Activated CD4-positive, alpha-beta T cell treated with anti-CD3 and anti-CD28 coated beads, Interleukin-2, amount 10 ng/mL, durations not matched to agents 24 days and 14 days (primary cell): ENCODE measurements at places on chromosomes 12 and 14. TPM values are rescaled to one million over a fixed set of nuclear protein-coding genes. Genes with fewer than 3 reads are reported as not detected.
A peak's percentile ranks its signal among the peaks of the same experiment; 100 is the strongest.

The P2RX2 gene
- not detected in 2 replicates for total RNA-seq

The PLA2G1B gene
- not detected in 2 replicates for total RNA-seq

GRCh38 chr12:89208661-89209096, 143.6 kb downstream of the DUSP6 start:
- no peak for DNase-seq

DNA sequence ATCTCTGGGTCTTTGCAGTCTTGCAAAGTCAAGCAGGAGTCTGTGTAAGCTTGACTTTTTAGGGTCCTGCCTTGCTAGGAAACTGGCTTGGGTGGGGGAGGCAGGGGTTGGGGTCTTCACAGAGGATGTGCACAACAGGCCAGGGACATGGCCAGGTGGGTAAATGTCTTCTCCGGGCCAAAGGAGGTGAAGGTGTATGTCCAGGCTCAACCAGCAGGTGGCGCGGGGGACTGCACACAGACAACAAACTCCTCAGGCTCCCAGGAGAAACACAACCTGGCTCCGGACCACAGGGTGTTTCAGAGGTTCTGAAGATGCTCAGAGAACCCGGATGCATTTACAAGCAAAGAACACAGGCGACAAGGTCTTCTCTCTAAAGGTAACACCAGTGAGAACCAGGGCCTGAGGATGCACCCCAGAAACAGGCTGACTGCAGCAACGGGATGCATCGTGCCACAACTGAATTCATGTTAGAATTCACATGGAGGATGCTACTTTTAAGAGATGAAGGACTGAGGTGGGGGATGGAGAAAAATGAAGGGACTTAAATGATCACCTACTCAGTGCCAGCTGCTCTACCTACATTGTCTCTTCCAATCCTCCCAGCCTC, 56.0 kb downstream of the PLEKHG3 start:
- DNase-seq: peak; percentile 90

DNA sequence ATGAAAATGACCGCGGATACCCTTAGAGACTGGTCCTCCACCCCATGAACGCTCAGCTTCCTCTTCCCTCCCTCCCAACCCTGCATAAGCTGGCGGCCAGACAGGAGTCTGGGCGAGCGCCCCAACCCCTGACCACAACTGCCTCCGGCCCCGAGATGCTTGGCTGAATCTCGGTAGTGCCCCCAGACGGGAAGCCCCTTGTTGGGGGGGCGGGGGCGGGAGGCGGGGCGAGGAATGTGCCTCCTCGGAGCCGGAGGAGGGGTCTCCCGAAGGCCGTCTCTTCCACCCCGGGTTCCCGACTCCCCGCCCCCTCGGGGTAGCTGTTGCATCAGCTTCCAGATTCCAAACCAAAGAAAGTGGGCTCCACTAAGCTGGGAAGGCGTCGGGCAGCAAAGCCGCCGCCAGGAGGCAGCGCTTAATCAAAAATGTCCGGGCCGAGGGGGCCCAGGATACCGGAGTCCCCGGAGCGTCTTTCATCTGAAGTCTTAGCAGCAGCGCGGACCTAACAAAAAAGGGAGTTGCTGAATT, 7.1 kb upstream of the MRPL52 start:
- peak; percentile 90 for DNase-seq

DNA sequence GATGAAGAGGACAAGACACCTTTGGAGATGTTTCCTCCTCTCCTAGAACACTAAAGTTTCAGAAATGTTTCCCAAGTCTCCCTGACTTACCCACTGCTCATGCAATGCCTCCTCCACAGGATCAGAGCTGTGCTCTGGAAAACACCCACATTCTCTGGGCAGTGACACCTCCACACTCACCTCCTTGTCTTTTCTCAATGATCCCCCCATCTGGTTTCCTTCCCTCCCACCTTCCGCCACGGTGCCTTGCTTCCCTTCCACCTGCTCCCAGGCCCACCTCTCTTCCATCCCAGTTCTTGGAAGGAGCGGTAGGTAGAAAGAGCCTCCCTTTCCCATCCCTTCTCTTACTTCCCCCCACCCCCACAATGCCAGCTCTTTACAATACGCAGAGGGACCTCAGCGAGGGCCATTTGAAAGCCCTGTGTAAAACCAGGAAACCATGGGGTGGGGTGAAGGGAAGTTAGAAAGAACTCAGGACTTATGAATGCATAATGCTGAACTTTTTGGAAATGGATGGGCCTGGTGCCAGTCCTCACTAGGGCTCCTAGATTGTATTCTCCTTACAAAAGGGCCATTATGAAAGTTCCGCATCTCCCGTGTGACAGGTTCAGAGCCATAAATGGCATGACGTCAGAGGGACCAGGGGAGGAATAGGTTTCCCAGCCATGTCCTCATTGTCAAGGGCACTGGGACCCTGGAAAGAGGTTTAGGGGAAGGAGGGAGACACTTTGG, 12.8 kb downstream of the FBLN5 start:
- DNase-seq: no peak
